SHP77 (cell line): ENCODE measurements at places on chromosomes 6 and 20.

GRCh38 chr6:6971369-6971768 lies 136.4 kb upstream of the RREB1 start:
- no peak for DNase-seq

DNA sequence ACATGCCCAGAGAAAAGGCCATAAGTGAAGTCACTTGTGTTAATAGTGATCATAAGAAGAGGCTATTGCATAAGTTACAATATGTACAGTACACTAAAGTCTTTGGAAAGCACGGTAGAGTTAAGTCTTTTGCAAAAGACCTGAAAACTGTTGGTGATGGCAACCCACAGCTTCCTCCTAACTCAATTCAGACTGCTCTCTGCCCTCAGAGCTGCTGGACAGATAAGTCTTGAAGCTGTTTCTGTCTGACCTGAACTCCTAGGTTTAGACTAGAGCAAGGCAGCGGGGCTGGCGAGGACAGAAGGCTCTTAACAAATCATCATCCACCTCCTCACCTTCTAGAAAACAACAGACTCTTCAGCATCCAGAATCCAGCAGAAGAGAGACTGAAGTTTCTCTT lies 125.4 kb downstream of the CD24 start:
- DNase-seq = no peak

DNA sequence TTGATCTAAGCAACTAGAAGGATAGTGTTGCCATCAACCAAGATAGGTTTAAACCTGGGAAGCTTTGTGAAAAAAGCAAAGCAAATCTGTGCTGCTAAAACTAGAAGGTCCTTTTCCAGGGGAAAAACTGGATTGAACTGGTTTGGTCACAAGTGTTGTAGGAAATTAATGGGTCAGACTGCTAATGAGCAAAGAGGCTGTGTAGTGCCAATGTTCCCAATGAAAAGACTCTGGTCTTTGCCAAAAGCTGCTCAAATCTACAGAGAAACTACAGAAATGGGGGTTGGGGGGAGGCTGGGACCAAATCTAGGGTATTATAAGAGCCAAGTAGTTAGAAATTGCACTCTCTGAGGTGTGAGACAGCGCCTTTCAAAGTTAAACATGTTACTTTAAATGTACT lies 85.0 kb downstream of the PLCG1 start:
- no peak for DNase-seq

DNA sequence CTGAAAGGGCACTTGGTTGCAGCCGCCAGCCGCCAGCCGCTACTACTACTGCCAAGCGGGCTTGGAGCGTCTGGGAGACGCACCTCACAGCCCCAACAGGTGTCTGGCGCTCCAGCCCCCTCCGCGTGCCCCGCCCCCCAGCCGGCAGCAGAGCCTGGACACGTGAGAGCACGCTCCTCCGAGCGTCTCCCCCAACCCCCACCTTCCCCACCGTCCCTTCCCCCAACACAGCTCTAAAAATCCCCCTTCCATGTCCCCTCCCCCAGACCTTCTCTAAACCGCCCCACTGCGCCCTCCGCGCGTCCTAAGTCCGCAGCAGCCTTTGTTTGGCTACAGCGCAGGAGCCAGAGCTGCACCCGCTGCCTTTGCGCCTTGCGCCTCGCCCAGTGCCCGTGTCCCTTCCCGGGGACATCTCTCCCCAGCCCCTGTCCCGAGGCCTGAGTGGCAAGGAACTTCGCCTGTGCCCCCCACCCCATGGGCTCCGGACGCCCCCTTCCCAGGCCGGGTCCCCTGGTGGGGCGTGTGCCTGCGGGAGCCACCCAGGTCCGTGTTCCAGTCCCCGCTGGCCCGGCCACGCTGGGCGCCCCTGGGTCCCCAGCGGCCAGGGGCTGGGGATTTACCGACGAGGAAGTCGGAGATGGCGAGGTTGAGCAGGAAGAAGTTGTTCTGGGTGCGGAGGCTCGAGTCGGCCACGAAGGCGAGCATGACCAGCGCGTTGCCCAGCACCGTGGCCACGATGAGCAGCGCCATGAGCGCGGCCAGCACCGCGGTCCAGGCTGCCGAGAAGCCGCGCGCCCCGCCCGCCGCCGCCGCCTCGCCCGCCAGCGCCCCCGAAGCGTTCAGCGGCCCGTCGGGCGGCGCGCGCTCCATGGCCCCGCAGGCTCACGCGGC lies 732 bp downstream of the HRH3 start:
- DNase-seq = no peak

GRCh38 chr6:34531580-34532201 lies 24.4 kb downstream of the SPDEF start:
- peak; percentile 68 for DNase-seq

- DNase-seq = no peak
Measured at GRCh38 chr6:27642744-27643456, 170.0 kb upstream of the ZNF184 start.

- DNase-seq = no peak
Measured at GRCh38 chr20:50111120-50111828, 1.7 kb downstream of the UBE2V1 start.

DNA sequence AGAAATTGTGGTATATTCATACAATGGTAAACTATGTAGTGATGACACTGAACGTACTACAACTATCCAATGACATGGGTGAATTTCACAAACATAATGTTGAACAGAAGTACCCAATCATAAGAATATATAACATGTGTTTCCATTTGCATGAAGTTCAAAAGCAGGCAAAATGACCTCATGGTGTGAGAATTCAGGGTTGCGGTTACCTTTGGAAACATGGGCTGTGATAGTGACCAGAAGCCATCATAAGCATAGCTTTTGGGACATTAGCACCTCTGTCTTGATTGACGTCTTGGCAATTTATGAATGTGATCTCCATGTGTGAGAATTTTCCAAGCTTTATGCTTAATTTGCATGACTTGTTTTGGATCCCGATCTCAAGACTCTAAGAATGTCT lies 500.1 kb upstream of the JAG1 start:
- DNase-seq = no peak

GRCh38 chr6:112016320-112016719 lies 37.6 kb upstream of the CCN6 start:
- no peak for DNase-seq

DNA sequence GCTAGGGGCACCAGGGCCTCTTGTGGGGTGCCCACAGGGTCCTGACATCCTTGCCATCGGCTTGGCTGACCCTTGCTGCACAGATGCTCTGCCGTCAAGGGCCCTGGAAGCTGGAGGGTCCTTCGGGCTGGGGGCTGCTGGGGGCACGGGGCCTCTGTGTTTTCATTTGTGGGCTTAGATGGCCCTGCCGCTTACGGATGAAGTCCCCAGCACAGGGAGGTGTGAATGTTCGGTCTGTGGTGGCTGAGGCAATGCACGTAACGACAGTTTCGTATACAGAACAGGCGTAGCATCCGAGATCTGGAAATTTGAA lies 14.5 kb downstream of the SS18L1 start:
- DNase-seq = no peak

- no peak for DNase-seq
Measured at GRCh38 chr6:31453259-31453658, 44.7 kb upstream of the MICB start.

GRCh38 chr20:39605908-39606307 lies 643.8 kb downstream of the DHX35 start:
- DNase-seq = no peak

GRCh38 chr6:129643176-129643575 lies 66.8 kb downstream of the ARHGAP18 start:
- no peak for DNase-seq

GRCh38 chr6:117352466-117353081 lies 73.2 kb downstream of the ROS1 start:
- no peak for DNase-seq

DNA sequence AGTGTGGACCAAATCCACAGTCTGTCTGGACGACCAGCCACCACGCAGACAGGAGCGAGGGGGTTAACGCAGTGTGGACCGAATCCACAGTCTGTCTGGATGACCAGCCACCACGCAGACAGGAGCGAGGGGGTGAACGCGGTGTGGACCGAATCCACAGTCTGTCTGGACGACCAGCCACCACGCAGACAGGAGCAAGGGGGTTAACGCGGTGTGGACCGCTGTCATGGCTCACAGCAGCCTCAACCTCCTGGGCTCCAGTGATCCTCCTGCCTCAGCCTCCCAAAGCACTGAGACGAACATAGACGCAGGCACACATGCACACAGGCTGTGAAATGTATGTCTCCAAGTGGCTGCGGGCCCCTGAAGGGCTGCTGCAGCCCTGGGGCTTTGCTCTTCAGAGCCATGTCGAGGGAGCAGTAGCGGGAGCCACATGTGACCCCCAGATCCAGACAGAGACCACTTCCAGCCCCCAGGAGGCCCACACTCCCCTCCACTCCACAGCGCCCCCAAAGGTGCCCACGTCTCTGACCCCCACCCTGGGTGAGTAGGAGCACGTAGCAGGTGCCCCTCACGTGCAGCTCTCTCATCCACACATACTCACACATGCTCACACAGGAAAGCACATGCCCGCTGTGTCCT lies 98.1 kb downstream of the YTHDF1 start:
- no peak for DNase-seq

GRCh38 chr6:137914530-137915193 lies 47.6 kb downstream of the TNFAIP3 start:
- DNase-seq = no peak

DNA sequence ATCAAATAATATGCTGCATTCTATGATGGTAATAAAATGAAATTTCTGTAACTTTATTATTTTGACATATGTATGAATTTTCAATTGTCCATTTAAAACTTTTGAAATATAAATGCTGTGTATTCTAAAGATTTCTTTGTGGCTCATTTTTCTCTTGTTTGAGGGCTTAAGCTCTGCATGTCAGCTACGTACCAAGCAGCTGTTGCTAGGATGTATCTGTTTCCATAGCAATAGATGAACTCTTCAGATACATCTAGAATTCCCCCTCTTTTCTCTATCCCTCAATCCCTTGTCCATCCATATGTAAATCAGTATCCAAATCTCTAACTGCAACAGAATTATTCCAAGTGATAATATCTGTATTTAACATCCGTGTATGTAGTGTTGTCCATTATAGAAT lies 76.5 kb upstream of the OPRM1 start:
- DNase-seq = no peak

- DNase-seq = no peak
Measured at GRCh38 chr20:36862857-36863668, 12.9 kb upstream of the TLDC2 start.

GRCh38 chr20:53413186-53413631 lies 180.4 kb downstream of the ZNF217 start:
- peak; percentile 70 for DNase-seq

GRCh38 chr6:13427801-13428582 lies 59.4 kb downstream of the GFOD1 start:
- DNase-seq = no peak

- peak; percentile 38 for DNase-seq
Measured at GRCh38 chr6:4008324-4009047, 70.5 kb downstream of the FAM217A start.

DNA sequence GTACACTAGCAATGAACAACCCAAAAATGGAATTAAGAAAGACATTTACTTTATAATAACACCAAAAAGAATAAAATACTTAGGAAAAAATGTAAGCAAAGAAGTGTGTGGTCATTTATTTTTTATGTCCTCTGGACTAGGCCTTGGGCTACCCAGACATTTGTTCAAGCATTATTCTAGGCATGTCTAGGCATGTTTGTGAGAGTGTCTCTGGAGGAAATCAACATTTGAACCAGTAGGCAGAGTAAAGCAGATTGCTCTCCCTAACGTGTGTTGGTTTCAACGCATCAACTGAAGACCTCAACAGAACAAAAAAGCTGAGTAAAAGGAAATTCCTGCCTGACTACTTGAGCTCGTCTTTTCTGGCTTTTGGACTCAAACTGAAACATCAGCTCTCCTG lies 84.5 kb downstream of the ANKEF1 start:
- peak; percentile 46 for DNase-seq

GRCh38 chr6:131754088-131754487 lies 43.3 kb upstream of the CTAGE9 start:
- no peak for DNase-seq

DNA sequence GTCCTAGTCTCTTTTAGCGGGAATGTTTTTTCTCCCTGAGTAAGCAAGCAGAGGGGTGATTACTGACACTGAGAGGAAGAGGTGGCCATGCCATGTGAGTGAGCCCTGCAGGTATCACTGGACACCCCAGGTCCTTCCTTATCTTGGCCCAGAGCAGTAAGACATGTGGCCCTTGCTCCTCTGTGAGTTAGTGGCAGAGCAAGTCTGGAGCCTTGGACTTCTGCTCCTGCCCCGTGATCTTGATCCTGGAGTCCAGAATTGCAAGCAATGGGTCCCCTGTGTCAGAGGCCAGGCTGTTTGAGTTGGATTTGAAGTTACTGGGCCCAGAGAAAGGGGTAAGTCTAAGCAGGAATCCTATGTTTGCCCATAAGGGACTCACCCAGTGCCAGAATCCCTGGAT lies 92.1 kb upstream of the EMILIN3 start:
- DNase-seq = no peak

GRCh38 chr6:41229721-41230120 lies 1.6 kb downstream of the TREML4 start:
- DNase-seq = no peak

DNA sequence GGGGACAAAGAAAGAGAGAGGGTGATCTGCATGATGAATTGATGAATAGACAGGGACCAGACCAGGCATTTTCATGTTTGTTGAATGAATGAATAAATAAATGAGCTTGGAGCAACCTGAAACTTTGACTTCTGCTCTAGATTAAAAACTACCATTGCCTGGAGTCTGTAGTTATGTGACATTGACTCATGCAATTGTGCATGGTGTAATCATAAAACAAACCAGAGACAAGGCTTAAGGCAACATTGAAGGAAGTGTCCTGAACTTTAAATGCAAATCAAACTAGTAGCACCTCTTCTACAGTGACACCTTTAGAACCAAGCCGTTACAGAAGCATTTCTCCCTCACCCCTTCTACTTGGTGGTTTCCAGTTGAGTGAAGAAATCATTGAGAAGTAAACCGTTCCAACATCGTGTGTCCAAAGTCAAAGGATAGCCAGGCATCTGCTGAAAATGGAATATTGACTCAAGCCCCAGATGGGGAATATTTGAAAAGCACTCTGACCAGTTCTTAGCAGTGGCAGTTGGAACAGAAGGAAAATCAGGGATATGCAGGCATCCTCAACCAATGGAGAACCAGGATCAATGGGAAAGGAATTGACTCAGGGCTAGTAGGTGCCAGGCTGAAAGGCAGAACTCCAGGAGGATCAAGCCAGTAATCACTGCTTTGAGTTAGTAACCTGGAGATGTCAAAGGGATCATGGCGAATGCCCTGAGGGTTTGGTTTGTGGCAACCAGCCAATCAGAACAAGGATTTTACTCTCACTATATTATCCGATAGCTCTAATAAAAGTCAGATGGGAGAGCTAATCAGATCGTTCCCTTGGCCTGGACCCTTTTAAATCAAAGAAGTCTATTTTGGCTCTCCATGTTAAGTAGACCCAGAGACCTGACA lies 171.2 kb upstream of the TSHZ2 start:
- no peak for DNase-seq

DNA sequence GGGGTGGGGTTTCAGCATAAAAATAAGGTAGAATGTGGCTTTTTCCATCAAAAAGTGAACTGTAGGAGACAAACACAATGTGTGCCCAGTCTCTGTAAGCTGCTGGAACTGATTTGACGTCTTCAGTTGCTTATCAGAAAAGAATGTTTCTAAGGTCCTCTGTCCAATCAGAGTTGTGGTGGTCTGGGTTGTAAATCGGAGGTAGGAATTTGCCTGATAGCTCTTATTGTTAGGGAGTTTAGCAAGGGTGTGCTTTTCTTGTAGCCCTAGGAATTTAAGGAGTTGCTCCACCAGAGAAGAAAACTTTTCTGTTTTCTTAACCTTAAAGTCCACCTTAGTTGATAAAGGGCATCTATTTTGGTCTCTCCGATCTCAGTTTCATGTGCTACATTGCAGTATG lies 10.4 kb upstream of the SSTR4 start:
- no peak for DNase-seq

GRCh38 chr6:168858926-168859325 lies 394.7 kb downstream of the THBS2 start:
- DNase-seq = no peak
